Activated naive CD4-positive, alpha-beta T cell treated with Interleukin-2 at 50 U/mL for 16 hours (primary cell): ENCODE measurements at places on chromosomes 1 and 21.

DNA sequence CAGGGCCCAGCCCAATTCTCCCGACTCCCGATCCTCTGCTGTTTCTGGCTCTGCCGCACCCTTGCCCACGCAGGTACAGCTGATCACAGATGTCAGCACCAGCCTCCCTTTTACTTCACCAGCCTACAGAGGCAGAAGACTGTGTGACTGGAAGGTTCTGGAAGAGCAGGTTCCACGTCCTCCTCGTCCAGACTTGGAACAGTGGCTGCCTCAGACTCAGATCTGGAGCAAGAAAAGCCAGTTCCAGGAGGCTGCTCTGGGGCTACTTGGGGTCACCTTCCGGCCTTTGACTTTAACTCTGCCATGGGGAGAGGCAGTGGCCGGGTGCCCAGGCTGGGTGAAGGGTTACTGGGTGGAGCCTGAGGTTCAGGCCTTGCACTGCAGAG lies 16.1 kb upstream of the KLHDC7A start:
- no peak for DNase-seq

GRCh38 chr1:213200630-213201029 lies 149.6 kb downstream of the RPS6KC1 start:
- no peak for DNase-seq

DNA sequence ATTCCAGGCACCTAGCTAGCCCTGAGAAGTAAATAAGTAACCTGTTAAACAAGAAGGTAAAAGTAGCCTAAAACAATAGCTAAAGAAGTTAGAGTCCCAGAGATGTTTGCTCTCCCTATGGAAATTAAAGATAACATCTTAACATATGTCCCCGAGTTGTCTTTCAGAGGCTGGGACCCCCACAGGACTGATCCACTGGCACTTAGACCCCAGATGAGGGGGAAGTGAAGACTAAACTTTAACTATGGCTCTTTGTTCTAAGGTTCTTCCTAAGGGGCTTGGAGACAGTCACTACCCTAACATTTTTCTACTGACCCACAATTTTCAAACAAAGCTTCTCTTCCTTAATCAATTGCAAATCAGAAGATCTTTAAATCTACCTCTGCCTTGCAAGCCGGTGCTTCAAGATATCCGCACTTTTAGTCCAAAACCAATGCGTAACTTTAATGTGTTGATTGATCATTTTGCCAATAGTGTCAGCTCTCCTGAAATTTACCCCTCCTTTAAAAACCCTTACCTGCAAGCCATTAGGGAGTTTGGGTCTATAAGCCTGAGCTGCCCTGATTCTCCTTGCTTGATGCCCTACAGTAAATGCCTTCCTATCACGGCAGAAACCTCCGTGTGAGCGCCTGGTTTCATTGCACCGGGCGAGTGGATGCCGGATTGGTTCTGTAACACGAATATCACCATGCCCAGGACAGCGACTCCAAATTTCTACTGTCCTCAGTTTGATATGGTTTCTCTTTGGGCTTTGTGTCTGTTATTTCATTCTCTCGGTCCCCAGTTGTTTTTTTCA lies 404.4 kb downstream of the SIPA1L2 start:
- DNase-seq: no peak

DNA sequence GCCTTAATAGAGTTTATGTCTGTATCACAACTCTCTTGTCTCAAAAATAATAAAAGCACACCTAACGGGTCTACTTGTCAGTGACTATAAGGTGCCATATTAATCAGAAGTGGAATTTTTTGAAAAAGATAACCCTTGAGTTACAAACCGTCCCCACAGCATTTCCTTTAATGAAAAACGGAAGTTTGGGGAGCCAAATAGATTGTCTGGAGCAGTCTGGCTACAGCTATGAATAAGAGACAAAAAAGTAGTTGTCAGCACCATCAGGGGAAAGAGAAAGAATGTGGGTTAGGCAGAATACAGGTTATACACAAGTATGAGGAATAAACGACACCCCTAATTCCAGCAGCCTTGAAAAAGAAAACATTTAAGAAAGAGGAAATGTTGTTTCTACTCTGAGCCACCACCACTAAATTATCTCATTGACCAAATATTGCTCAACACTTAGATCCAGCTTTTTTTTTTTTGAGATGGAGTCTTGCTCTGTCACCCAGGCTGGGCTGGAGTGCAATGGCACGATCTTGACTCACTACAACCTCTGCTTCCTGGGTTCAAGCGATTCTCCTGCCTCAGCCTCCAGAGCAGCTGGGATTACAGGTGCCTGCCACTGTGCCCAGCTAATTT lies 29.4 kb upstream of the USP24 start:
- DNase-seq: no peak

GRCh38 chr1:192564099-192564498 lies 11.5 kb upstream of the RGS1 start:
- no peak for DNase-seq
